ENCODE measurements at places on chromosomes 11 and 22.

- no peak for DNase-seq
Observed at GRCh38 chr11:10663990-10664389, 29.6 kb downstream of the IRAG1 start.

GRCh38 chr11:86103808-86104207 lies 34.9 kb upstream of the PICALM start:
- no peak for DNase-seq

DNA sequence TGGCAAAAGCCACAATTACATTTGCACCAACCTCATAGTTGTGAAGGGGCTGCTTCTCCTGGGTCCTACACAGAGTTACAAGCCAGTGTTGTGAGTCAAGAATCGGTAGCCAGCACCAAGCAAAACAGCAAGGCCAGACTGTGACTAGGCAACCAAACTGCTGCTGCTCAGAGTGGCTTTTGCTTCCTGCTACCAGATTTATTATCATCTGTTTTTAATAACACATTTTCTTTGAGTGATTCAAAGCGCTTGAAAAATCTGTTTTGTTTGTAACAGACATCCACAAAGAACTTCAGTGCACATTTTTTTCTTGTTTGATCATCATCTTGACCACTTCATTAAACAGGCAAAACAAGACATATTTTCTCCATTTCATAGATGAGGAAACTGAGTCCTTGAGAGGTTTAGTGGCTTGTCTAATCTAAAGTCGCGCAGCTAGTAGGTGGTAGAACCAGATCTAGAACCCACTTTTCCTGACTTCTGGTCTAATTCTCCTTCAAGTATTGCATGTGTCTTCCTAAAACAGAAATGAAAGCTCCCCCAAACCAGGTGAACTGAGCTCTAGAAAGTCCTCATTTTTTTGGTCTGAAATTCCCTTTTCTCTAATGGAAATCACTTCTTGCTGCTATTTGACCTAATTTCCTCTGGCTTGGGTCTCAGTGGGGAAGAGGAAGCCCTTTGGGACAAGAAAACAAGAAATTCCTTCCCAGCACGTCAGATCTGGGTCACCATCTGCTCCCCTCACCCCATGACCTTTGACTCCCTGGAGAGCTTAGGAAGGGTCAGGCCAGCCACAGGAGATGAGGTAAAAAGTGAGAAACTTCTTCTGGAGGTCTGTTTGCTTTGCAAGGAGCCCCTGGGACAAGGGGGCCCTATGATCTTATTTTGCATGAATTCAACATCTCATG lies 39.9 kb downstream of the CWC15 start:
- no peak for DNase-seq

GRCh38 chr22:43905681-43906080 lies 13.9 kb upstream of the PNPLA5 start:
- no peak for DNase-seq

DNA sequence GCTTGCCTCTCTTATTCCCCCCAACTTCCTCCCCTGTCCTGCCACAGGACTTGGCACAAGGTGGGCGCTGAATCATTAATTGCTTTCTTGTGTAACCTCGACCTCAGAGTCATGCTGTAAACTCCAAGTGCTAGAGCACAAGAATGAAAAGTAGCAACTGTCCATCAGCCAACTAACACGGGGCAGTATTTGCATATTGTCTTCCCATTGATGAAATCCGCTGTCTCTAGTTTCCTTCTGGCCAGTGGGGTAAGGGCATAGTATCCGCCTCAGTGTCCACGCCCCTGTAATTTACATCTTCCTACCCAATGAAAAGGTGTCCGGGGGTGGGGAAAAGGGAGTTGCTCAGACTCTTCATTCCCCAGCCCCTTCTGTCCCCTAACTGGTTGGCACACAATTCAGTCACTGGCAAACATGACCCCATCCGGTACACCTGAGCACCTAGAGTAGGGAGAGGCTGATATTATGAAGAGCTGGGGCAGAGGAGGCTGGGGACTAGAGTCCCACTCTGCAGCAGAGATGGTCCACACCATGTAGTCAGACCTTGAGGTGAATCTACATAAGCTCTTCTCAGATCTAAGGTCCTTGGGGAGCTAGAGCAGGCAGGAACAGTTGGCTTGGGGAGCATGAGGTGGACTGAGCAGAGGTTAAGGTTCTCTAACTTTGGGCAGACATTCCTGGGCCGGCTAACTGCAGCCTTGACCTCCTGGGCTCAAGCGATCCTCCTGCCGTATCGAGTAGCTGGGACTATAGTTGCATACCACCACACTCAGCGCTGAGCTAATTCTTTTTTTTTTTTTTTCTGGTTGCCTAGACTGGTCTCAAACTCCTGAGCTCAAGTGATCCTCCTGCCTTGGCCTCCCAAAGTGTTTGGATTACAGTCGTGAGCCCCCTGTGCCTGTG lies 6.8 kb upstream of the GGA1 start:
- no peak for DNase-seq

GRCh38 chr11:126512251-126512650 lies 156.8 kb downstream of the ST3GAL4 start:
- no peak for DNase-seq

- DNase-seq, result no peak
Observed at GRCh38 chr22:39524753-39525657, 4.6 kb downstream of the ATF4 start.

GRCh38 chr22:48746789-48747425 lies 1080.8 kb downstream of the BRD1 start:
- DNase-seq, result no peak

DNA sequence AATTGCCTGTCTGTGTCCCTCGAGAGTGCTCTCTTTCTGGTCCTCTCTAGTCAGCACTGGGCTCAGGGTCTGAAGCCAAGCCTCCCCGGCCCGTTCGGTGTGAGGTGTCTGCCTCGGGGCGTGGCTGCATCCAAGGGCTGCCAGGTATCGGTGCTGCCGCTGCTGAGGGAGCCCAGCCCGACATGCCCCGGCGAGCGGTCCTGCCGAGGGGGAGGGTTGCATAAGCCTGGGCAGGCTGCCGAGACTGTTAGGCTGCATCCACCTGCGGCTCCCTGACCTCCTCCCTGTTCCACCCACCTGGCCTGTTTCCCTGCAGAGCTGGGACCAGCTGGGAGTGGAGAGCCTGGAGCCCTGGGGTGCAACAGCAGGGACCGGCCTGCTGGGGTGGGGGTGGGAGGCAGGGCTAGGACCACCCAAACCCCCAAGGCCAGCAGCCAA lies 6.3 kb downstream of the OVOL1 start:
- DNase-seq, result no peak

- DNase-seq, result no peak
Observed at GRCh38 chr11:65661599-65662246, 993 bp downstream of the RELA start.

DNA sequence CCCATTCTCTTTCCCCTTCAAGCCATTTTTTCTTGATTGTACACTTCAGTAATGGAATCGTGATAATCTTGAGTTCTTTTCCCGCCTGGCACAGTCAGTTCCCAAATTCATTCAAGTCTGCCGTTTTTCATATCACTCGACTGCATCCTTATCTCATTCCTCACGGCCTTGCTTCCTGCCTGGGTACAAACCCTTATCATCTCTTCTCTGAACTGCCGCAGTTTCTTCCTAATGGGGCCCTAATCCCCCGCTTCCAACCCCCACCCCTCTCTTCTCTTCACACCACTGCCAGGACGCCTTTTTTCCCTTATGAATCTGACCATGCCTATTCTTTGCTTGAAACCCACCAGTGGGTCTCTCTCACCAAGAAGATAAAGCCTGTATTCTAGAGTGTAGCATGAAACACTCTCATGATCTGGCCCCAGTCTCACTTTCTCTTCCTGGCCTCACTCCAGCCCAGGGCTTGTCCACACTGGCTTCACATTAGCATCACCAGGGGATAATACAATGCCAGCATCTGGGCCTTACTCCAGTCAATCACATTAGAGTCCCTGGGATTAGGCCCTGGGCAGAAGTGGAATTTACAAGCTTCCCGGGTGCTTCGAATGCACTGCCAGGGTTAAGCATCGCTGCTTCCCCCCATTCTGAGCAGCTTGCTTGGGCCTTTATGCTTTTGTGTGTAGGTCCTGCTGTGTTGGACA lies 102.1 kb downstream of the FBXO7 start:
- no peak for DNase-seq

DNA sequence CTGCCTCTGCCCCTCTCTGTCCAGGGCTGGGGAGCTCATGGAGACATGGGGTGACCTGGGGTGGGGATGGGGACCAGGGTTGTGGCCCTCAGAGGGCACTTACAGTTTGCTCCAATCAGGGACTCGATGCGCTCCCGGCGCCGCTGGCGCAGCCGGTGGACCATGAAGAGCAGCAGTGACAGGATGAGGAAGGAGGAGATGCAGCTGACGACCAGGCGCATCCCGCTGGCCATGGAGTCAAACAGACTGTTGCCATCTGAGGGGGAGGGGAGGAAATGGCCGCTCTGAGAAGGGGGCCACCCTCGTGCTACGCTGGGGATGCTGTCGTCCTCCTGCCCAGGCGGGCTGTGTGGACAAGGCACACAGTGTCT lies 80.5 kb downstream of the DGCR2 start:
- no peak for DNase-seq

GRCh38 chr11:59172345-59173079 lies 580 bp downstream of the DTX4 start:
- no peak for DNase-seq

GRCh38 chr11:94675239-94675638 lies 92.9 kb upstream of the AMOTL1 start:
- DNase-seq, result no peak

- DNase-seq, result no peak
Observed at GRCh38 chr11:64276653-64277431, 7.6 kb downstream of the BAD start.

GRCh38 chr22:38477585-38477984 lies 9.7 kb downstream of the KDELR3 start:
- DNase-seq, result no peak

GRCh38 chr11:44096360-44097185 lies 1.1 kb downstream of the EXT2 start:
- DNase-seq, result no peak

- DNase-seq, result no peak
Observed at GRCh38 chr22:42001121-42001520, 2.5 kb downstream of the WBP2NL start.

DNA sequence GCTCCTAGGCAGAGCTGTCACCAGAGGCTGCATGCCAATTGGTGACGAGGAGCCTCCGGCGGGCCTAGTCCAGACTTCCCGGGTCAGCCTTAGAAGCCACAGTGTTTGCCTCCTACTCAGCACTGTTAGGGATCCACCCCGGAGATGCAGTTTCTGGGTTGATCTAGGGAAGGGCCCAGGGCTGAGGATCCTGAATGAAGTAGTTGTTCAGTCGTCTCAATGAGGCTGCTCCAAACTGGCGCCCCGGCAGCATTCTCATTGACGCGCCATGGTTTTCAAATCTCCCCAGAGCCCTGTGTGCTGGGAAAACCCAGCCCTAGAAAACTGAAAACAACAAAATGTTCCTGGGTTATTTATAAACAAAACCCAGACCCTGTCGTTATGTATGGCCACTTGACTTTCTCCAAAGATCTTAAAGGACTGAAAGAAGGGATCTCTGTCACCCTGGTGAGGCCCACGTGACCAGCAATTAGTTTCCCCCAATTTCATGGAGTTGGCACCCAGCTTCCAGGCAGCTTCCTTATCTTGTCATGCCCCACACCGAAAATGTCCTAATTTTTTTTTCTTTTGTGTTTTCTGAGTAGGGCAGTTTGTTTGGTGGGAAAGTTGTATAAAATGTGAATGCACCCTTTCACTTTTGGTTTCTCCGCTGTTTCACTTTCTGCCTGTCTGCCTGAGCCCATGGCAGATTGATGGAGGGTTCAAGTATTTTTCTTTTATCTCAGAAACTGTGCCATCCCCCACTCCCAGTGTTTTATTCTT lies 2.0 kb upstream of the EHD1 start:
- DNase-seq, result no peak

GRCh38 chr11:44959064-44959463 lies 8.4 kb upstream of the TP53I11 start:
- no peak for DNase-seq

DNA sequence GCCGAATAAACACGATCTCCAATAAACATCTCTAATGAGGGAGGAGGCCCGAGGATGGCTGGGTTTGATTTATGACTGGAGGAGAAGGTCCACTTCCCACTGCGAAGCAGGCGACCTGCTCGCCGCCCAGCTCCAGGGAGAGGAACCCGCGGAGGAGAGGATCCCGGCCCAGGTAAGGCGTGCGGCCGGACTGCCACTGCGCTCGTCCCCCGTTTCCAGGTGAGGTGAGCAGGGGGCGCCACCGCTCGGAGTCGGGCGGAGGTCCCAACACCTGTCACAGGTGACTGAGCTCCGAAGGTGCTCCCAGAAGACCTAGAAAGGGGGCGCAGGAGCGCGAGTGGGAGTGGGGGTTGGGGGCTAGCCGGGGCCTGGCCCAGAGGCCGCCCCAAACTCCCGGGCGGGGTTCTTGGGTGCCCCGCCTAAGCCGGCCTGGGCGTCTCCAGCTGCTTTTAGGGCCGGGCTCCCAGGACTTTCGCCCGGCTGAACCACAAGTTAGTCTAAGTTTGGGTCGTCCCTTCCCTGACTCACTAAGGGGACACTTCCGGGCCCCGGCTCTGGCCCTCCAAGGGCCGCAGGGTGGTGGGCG lies 5.4 kb upstream of the PAX6 start:
- DNase-seq, result no peak

- DNase-seq, result no peak
Observed at GRCh38 chr22:37542959-37543358, 17.3 kb upstream of the CDC42EP1 start.

- no peak for DNase-seq
Observed at GRCh38 chr22:41177040-41177621, 28.0 kb upstream of the L3MBTL2 start.

DNA sequence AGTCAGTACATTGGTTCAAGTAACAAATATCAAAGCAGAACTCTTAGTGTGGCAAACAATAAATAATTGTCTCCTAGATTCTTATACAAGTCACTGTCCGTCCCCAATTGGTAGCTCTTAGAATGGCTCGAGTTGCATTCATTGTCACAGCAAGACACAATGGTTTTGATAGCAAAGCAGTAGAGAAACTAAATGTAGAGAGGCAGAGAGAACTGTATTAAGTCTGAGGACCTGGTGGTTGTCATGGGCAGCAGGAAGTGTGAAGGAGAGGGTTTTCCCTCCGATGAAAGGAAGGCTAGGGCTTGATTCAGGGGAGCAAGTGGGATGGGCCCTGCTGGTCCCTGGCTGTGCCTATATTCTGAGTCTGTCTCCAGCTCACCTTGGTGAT lies 36.6 kb downstream of the RCOR2 start:
- DNase-seq, result no peak

DNA sequence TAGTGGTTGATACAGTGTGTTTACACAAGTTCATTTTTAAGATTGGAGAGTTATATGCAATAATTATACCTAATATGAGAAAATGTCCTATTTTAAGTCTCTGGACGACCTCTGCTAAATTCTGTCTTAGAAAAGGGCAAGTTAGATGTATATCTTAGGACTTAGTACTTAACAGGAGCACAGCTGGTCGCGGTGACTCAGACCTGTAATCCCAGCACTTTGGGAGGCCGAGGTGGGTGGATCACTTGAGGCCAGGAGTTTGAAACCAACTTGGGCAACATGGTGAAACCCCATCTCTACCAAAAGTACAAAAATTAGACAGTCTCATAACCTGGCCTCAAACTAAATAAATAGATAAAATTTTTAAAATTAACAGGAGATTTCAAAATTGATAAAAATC lies 27.2 kb downstream of the BSX start:
- no peak for DNase-seq

All from activated gamma-delta T cell treated with Interleukin-2 at 50 U/mL for 16 hours (primary cell).